Omental fat pad (tissue), 4 donors: ENCODE measurements at places on chromosomes 7 and 10.

DNA sequence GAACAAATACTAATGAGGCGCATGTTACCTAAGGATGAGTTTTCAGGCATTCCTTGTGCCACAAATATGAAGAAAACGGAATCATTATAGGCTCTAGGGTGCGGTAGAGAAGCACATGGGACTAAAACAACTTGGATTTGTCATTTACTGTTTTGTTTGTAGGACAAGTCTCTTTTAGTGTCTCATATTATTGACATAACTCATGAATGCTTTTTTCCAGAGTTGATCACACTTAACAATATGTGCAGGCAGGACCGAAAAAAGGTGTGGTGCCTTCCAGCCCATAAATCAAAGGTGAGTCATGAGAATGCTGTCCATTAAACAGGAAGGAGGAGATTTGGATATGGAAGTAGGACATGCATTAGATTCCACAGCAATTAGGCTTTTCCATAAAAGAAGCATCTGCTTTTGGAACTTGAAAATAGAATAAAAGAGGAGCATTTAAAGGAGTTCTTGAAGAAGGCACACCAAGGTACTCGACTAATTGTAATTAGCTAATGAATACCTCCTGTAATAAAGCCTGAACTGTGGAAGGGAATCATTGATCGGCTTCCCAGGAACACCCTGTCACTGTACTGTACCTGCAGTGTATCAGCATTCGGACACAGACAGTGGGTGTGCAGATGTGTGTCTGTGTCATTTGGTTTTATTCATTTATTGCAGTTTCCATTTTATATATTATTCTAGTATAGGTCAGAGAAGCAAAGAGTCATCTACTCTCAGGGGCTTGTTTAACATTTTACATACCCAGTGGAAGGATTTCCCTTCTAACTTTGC lies 119.7 kb upstream of the KLF14 start:
- DNase-seq, result no peak

GRCh38 chr10:85645926-85646711 lies 720.5 kb downstream of the GRID1 start:
- DNase-seq, result no peak

DNA sequence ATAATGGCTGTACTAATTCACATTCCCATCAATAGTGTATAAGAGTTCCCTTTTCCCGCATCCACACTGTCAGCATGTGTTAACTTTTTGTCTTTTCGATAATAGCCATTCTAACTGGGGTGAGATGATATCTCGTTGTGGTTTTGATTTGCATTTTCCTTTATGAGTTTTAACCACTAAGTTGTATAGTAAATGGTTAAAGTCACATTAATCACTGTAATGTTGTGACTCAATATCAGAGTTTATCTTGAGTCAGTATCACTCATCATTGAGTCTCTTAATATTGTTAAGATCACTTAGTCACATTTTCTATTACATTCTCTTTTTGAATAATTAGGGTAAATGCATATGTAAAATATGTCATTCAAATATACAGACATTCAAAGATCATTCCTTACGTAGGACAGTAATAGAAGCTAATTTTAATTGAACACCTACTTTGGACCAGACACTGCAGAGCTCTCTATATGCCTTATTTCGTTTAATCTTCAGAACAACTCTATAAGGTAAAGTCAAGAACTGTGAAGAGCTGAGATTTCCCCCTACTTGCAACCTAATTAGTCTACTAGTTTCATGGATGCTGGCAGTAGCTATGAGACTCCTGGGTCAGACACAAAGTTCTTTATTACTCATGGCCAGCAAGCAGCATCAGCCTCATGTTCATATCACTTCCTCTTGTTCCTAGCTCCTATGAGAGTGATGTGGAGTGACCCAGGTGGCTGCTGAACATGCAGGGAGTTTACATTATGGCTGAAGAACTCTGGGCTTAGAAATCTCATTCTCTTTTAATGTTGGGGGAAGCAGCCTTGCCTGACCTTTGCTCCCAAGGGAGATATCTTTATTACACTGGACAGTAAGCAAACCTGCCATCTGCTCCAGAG lies 30.5 kb downstream of the CREB5 start:
- DNase-seq, result no peak

DNA sequence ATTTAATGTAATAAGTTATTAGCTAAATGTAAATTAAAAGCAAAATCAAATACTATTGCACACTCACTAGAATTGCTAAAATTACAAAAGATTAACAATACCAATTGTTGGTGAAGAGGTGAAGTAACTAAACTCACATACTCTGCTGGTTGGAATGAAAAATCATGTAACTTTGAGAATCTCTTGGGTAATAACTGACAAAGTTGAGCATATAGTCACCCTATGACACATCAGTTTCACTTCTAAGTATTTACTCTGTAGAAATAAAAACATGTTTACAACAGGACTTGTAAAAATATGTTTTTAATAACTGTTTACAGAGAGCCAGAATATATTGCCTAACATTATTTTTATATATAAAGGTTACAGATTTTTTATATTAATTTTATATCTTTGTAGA lies 33.6 kb downstream of the CNTNAP2 start:
- DNase-seq, result no peak

GRCh38 chr10:116798859-116799258 lies 50.4 kb upstream of the ENO4 start:
- no peak for DNase-seq

DNA sequence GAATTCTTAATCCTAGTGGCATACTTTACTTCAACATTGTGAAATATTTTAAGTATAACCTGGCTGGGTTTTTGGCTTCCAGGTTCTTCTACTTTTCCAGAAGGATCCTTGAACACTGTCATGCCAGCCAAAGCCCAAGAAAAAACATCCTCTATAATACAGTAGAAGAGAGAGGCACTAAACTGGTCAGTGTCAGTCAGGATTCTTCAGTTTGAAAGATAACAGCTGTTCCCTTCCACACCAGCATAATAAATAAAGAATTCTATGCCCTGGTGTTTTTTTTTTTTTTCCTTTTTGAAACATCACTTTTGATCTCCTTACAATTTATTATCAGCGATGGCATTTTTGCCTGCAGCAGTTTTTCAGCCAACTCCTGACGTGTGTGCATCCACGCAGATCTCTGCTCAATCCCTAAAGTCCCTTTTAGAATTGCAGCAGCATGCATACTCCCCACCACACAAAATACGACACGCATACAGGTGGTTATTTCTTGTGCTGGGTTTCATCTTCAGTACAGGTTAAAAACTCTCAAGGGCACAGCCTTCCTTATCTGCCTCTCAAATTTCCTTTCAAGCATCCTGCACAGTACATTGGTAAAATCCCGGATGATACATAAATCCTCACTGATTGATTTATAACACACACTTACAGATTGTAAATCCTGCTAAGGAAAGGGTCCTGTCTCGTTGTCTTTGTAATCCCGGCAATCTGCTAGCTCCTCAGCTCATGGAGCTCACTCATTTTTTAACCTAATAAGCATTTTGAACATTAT lies 100.2 kb downstream of the TPK1 start:
- no peak for DNase-seq

DNA sequence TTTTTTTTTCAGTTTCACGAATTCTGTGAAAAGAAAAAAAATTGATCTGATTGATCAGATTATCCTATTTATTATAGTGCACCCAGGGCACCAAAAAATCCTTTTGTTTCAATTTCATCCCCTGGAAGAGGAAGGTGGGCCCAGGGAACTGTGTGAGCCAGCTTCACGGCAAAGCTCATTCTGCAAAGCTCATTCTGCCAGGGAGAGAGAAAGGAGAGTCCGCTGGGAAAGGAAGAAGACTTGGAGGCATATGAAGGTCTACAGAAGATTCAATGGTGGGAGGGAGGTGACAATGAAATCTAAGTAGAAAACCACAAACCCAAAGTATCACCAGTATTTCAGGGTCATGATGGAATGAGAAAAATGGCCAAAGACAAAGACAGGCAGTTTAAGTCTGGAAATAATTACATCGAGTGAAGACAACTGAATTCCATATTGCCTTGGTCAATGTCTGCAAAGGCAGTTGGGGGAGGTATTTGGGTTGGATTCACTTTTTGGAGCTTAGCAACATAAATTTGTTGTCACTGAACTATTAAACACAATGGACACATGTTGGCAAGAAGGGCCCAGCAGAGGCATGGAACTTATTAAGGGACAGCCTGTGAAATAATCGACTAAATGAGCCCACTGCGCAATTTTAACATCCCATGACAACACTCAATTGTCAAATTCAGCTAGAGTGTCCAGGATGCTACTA lies 587.8 kb upstream of the MKI67 start:
- DNase-seq, result no peak

- DNase-seq, result peak; percentile 44
These were observed at the start of gene ZNF488 for GRCh38 chr10:47384148-47384921. Gene ZNF488 (minus strand): TSS chr10:47384293. CDS start chr10:47368829, 15,464 bp downstream.

DNA sequence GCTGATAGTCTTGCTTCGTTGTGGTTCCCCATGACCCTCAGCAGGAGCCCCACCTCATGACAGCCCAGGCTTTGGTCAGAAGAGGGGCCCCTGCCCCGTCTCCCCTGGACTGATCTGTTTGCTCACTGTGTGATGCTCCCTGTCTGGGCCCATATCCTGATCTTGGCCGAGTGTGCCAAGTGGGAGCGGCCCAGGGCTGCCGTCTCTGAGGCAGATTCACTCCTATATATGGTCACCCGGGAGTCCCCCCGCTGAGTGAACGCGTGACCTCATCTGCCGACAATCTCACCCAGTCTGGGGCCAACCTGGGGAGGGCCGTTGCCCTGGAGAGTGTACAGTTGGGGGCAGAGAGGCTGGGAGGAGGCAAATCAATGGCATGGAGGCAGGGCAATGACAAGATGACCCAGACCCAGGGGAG lies 34.5 kb downstream of the PPIF start:
- no peak for DNase-seq

- no peak for DNase-seq
These were observed 16.1 kb upstream of the PTTG1IP2 start for GRCh38 chr7:90453259-90453891.

- no peak for DNase-seq
These were observed 40.5 kb downstream of the NRBF2 start for GRCh38 chr10:63173468-63174232.

GRCh38 chr10:119933179-119933578 lies 40.6 kb downstream of the SEC23IP start:
- no peak for DNase-seq

DNA sequence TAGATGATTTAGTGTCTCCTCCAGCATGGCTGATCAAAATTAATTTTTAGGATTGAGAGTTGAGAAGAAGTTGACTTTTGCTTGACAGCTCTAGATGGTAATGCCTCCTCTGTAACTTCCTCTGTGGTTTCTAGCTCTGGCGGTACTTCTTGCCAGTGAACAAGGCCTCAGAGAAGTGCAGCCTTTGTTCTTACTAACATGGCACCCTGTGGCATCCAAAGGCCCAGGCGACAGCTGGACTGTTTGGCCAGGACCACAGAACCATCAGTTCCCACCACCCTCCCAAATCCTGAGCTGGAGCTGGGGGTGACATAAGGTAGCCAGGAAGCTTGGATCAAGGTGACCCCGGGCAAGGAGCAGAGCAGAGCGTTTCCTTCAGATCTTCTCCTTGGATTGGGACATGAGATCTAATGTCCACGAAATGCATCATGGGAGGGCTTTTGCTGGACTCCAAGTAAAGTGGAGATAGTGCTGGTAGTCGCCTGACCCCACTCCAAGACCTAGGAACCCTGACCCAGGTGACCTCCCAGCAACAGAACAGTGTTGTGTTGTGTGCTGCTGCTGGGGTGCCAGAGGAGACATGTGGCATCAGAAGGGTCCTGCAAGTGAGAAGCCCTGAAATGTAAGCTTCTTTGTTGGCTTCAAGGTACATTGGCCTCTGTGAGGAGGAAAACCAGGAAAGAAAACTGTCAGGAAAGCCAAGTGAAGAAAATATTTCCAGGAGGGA lies 41.8 kb downstream of the APBB1IP start:
- DNase-seq, result no peak

DNA sequence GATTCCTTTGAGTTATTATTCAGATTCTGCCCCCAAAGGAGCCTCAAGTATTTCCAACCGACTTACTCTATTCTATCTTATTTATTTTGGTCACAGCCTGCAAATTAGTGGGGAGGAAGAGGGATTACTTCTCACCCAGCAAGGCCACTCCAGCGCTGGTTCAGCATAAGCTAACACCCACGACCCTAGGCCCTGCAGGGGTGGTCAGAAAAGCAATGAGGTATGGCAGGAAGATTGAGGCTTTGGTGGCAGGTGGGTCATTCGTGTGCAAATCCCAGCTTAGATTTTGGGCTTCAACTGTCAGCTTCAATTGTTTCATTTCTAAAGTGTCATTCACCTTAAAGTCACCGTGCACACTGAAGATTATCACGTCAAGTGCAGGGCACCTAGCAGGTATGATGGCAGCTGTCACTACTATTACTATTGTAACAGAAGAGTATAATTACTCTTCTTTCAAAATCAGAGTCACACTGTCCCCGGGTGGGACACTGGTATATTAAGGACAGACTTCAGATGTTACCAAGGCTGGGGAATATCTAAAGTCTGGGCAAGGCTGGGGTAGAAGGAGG lies 48.8 kb upstream of the OPTN start:
- no peak for DNase-seq

DNA sequence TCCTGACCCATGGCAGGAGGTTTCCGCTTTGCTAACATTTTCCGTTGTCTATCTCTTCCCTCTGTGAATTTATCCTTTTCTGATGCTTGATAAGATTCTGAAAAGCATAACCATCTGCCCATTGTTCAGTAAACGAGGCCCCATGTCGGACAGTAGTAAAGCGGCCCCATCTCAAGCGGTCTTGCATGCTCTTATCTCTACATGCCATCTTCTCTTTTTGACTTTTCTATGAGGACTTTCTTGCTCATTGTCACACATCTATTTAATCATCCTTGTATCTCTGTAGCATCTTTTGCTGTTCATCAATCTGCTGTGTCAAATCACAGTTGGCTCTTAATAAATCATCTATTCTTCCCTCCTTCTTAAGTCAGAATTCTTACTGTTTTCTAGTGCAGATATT lies 37.6 kb downstream of the ZNF248 start:
- DNase-seq, result no peak

DNA sequence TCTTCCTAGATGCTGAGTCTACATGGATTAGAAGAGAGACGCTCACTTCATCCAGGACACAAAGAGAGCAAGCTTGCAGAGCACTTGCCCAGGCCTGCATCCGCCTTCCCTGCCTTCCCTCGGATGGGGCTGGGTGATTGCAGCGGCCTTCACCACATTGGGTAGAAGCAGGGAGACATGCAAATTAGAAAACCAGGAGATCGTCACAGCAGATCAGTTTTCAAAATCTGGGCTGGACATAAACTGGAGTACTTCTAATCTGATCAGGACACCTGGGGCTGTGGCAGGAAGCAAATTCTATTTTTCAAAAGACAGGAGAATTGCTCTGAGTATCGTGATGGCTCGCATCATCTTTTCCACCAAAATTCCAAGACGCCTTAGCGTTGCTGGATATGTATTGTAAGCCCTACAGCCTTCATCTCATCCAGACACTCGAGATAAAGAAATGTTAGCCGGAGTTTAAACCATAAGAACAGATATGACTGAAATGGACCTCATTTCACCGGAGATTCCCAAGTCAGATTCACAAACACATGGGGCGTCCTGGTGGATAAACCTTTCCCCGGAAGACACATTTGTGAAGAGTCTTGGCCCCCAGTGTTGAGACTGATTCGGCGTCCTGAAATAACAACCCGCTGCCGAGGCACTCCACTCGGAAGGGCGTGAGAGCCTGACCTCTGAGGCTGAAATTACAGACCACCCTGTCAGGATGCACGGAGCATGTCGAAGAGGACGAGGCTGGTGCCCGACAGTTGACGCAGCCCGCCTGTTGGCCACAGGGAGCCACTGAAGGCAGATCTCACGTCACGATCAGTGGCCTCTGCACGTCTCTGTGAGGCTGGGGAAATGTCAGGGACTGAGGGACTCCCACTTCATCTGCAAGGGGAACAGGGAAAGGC lies 91.2 kb upstream of the PARD3 start:
- DNase-seq, result no peak

- no peak for DNase-seq
These were observed 12.8 kb upstream of the CNNM1 start for GRCh38 chr10:99316374-99316773.

- no peak for DNase-seq
These were observed 182.1 kb upstream of the NAMPT start for GRCh38 chr7:106466867-106467266.
